Mesendoderm (in vitro differentiated cells): ENCODE measurements at places on chromosomes 2 and 18.

- DNase-seq = no peak
These were observed at the start of gene AFF3 for GRCh38 chr2:100142393-100142792. Gene AFF3, minus strand, starts transcription at chr2:100142590. Its CDS starts 38,136 bp downstream, at chr2:100104454.

- no peak for DNase-seq
These were observed 4.1 kb downstream of the MTA3 start for GRCh38 chr2:42572297-42573081.

DNA sequence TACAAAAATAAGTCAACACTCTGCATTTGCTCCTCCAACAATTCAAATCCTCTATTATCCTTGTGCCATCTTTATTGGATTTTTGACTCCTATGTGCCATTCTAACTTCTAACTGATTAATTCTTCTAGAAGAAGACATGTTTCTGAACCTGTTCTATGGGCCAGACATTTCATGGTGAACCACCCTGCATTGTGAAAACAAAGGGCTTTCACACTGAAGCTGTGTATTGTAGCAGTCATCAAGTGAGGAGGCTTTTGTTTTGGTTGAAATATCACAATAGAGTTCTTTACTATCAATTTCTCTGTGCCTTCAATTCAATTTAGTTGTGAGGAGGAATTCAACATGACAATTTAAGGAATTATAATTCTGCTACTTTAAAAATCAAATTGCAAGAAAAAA, 357.9 kb downstream of the PLCL1 start:
- DNase-seq = no peak

- DNase-seq = no peak
These were observed 98.6 kb upstream of the NFU1 start for GRCh38 chr2:69535817-69536241.

DNA sequence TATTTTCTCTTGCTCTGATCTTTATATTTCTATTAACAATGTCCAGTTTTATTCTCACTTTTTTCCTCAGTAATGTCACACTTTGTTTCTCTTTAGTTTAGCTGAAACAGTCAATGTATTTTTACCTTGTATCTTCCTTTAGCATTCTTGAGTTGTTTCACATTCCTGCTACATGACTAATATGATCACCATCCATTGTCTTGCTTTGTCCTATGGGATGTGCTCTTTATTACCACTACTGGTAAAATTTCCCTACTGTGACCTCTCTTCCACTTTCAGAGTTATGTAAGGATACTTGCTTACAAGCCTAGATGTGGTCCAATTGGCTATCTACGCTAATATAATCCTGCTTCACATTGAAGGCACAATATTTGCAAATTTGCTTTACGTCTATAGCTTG, 457.9 kb downstream of the PIK3C3 start:
- DNase-seq = peak; percentile 83

GRCh38 chr18:9475643-9476591, 604 bp downstream of the RALBP1 start:
- peak; percentile 20 for DNase-seq

DNA sequence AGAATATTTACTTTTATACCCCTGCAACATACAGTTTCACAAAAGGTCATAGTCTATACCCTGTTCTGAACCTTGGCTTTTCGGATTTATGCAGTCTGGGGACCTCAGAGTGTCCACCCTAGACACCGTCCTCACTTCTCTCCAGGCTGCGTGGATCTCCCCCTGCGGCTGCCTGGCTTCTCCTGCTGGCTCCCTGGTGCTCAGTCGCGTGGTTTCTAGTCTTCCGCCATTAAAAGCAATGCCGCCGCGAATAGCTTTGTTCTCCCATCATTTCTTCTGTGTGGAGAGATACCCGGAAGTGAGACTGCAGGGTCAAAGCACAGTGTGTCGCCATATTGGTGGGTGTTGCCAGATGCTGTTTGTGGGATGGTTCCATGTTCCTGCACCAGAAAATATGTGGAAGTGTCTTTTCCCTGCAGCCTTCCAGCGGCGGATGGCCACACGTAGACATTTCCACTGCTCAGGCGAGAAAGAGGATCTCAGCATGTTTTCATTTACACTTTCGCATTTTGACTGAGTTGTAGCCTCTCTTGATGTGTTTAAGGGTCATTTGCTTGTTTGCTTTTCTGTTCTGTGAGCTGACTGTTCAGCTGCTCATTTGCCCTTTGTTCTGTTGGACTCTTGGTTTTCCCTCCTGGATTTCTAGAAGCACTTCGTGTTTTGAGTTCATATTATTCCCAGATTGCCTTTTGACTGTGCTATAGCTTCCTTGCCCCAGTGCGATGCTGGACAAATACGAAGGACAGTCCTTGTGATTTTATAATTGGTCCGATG, 22.9 kb upstream of the ASB1 start:
- no peak for DNase-seq
